BE2C (cell line): ENCODE measurements at places on chromosomes 11 and 22.
A peak's percentile ranks its signal among the peaks of the same experiment; 100 is the strongest.

DNA sequence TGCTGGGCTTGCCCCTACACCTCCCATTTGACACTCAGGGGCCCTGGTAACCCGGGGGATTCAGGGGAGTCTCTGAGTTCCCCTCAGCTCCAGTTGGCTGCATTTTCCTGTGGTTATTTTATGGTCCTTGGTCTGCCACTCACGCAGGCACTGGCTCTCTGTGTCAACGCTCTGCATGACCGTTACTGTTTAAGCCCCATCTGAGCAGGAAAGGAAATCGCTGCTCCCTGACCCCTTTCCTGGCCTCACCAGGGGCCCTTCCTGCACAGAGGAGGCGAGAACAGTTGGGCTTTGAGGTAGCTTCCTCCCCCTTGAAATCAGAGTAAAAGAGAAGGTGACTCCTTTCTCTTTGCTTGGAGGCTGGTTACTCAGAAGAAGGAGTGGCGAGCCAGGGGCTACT, 2.4 kb downstream of the C1QTNF4 start:
- no peak for DNase-seq

- no peak for DNase-seq
Observed at GRCh38 chr11:87453531-87454089, 415.9 kb downstream of the TMEM135 start.

GRCh38 chr11:116823031-116823843, at the start of gene APOA4:
APOA4 (minus strand) TSS chr11:116823304; CDS start chr11:116823191, 113 bp downstream.
- DNase-seq = no peak

DNA sequence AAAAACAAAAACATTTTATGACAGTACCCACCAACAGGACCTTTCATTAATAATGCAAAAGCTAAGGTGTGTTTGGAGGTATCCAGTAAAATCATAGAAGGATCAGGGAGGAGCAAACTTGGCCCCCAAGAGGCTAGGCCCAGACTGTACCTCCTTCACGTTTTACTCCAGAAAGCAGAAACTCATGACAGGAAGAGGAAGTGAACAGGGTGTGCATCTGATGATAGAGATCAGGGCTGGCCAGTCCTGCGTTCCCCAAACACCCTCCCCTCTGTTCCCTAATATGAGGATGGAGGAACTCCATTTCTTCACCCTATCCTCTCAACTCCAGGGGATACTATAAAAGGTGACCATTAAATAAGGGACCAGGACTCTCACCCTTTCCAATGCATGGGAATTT, 10.2 kb upstream of the MS4A12 start:
- DNase-seq = no peak

GRCh38 chr11:8016440-8016839, 29.3 kb downstream of the EIF3F start:
- no peak for DNase-seq

GRCh38 chr22:45799291-45799690, 127.7 kb downstream of the ATXN10 start:
- no peak for DNase-seq

- no peak for DNase-seq
Observed at GRCh38 chr11:114564831-114565230, 5.2 kb upstream of the NXPE1 start.

DNA sequence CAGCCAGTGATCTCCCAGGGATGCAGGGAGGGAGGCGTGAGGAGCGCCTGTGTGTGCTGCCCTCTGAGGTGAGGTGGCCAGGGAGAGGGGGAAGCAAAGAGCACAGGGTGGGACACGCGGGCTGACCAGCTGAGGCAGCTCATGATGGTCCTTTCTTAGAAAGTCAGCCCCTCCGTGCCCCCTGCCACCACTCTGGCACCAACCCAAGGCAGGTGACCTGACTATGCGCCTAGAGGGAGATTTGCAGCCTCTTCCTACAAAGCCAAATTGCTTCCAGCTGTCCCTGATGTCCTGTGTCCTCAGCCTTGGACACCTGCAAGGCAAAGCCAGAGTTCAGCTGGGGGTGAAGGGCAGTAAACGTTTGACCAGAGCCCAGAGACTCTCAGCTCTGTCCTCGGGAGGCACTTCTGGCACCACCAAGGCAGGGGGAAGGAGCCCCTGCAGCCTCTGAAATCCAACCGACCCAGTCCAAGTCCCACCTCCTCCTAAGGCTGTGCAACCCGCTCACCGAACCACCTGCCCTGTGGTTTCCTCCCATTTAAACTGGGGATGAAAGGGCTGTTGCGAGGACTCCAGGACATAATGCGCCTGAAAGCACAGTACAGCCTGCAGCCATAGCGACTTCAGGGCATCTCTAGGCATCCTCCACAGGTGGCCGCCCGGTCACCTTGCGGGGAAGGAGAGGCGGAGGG, 26.8 kb downstream of the CD5 start:
- no peak for DNase-seq

- no peak for DNase-seq
Observed at GRCh38 chr11:133842730-133843129, 2.6 kb downstream of the SPATA19 start.

GRCh38 chr11:69378303-69379141, 84.6 kb downstream of the MYEOV start:
- DNase-seq = peak; percentile 6

DNA sequence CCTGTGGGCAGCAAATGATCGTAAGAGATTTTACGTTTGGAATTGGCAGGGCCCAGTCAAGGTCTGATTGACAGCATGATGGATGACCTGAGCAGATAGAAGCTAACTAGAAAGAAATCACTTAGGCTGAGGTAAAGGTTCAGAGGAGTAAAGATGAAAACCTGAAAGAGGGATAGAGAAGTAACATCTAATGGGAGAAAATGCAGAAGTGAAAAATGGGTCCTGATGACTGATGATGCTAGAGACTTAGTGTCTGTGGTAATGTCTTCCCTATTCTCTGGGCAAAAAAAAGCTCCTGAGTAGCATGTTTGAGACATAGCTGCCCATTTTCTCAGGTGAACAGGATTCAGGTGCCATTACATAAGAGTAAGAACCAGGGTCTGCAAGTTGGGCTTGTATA, 628.8 kb upstream of the ANO5 start:
- no peak for DNase-seq

DNA sequence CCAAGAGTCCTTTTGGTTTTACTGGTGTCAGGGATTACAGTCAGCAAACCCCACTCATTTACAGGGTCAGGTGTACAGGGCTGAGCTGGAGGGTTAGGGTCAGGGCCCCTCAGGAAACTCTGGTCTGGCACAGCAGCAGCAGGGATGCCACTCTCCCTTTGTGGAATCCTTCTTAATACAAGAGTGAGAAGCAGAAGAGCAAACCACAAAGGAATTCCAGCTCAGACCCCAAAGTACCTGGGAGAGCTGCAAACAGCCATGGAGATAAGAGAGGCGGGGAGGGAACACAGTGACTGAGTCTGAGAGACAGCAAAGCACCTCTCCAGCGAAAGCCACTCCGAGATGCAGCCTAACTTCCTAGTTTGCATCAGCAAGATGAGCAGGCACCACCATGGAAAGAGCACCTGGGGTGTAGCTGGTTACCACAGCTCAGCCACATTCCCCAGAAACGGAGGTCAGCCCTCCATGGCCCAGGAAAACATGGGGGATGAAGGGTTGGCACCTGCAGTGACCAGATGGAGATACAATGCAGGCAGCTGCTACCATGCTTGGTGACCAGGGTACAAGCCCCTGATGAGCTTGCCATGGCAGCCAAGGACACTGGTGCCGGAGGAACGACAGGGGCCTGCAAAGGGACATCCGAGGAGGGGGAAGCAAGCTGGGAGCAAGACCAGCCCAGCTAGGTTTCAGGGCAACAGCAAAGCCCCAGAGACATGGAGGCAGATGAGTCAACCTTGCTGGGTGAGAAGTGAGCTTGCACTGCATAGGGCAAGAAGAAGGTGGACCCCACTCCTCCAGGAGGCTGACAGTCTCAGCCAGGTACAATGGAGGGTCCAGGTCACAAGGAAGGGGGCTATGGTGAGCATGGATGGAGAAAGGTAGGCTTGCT, 3.9 kb downstream of the BET1L start:
- DNase-seq = no peak

- no peak for DNase-seq
Observed at GRCh38 chr22:27212102-27212501, 554.7 kb downstream of the MIAT start.

DNA sequence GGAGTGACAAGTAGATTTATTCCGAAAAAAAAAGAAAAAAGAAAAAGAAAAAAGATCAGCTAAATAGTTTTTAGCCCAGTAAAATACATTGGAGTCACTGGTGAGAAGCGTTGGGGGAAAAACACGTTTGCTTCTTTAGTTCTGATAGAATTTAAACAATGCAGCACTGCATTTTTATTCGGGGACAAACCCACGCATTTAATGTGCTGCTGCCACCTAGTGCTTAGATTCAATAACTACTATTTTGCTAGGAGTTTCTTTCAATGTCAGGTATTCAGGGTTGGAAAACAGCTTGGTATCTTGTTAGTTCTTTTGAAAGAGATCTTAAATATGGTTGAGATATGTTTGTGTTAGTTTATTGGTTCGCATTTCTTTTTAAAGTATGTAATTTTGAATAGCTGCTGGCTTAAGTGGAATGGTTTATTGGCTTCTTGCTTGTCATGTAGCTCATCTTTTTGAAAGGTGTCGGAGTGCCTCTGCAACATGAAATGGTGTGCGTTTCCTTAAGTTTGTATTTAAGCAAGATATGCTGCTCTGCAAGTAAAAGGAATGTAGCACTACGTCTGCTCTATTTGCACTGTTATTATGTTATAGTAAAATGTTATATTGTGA, 41.9 kb downstream of the SVIP start:
- DNase-seq = peak; percentile 17

DNA sequence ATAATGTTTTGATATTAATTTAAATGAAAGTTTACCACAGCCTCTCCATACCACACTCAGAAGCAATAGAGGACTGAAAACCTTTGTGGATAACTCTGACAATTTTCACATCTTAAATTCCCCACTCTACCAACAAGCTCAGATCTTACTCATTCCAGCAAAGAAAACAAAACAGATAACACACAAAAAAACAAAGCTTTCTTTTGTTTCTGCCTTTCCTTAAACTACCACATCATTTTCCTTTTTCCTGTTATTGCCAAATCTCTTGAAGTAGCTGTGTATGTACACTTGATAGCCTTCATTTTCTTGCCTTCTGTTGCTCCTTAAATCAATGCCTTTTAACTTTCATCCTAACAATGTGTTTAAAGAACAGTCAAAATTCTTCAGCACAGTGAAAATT, 484.9 kb downstream of the NTM start:
- no peak for DNase-seq

DNA sequence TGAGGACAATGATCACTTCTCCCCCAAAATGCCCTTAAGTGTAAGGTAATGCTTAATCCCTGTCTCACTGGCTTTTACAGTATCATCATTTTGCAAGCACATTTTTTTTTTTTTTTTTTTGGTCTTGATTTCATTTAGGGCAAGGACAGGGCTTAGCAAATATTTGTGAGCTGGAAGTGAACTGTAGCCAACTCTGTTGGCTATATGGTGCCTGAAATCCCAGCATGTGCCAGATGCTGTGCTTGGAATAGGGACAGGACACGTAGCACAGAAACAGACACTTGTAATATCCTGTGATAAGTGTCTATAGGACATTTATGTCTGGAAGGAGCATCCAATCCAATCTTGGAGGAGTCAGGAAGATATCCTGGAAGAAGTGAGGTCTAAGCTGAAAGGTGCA, 198.3 kb downstream of the NAV2 start:
- no peak for DNase-seq

- DNase-seq = no peak
Observed at GRCh38 chr22:38246046-38246658, 26.7 kb downstream of the TMEM184B start.

DNA sequence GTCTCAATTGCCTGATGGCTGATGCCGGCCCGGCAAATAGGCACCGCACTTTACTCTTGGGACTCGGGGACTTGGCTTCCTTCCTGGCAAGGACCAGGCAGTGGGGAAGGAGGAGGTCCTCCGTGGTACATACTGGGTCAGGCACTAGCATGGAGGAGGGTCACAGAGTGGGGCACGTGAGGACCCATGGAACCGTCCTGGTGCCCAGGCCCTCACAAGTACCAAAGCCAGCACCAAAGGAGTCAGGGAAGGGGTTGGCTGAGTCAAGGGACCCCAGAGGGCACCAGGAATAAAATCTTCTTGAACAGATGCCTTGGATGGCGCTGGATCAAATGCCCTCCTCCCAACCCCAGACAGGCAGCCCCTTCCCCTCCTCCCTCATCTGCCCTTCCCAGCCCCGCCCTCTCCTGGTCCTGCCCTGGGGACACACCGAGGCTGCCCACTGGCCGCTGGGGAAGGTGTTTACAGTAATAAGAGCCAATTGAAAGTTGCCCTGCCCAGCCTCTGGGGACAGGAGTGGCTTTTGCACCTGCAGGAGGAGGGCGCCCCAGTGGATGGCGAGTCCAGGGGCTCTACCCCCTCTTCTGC, 5.6 kb upstream of the CARNS1 start:
- no peak for DNase-seq

DNA sequence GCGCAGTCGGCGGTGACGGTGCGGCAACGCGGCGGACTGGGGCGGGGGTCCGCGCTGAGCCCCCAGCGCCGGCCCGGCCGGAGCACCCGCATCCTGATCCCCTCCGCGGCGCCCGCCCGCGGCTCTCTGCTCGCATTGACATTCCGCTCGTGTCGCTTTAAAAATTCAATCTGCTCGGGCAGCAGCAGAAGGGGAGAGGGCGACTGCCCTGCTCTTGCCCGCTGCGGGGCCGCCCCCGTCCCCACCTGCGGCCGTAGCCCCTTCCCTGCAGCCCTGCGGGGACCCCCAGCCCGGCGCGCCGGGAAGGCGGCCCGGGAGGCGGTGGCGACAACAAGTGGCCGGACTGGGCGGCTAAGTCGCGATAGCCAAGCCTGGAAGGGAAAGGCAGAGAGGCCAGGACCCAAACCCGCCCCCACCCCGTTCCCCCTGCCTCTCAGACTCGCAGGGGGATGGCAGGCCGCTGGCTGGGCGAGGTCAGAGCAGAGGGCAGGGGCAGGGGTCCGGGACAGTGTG, 1.1 kb downstream of the CABP7 start:
- no peak for DNase-seq

DNA sequence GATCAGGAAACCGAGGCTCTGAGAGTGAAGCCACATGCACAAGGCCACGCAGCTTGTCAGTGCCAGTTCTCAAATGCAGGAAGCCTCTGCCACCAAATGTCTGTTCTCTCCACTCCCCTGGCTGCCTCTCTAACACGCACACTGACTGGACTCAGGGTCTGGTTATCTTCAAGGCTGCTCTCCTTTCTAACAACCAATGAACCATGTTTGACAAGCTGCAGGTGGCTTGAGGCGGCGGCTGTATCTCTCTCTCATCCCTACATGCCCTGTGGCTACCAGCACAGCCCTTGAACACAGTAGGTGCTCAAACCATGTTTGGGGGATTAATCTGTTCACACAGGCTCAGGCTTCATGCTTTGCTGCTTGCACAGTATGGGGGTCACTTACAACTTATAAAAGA, 23.7 kb downstream of the MFNG start:
- DNase-seq = peak; percentile 79

DNA sequence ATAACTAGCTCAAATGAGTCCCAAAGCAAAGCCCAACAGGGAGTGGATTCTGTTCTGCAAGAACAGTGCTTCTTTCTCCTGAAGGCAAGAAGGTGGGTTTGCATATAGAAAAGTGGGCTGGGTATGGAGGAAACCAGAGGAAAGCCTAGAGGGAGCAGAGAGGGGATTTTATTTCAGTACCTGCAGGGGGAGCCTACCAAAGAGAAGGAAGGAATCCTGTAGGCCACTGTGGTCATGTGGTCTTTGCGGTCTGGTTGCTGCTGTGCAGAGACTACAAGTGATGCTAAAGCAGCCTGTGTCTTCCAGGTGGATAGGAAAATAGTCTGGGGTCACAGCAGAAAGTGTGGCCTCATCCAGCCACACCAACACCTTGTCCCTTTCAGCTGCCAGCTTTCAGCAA, 33.2 kb upstream of the ZBTB16 start:
- peak; percentile 26 for DNase-seq
